Glomerular endothelial cell (primary cell): ENCODE measurements at places on chromosomes 3 and 15.

- DNase-seq: no peak
Observed at GRCh38 chr15:67822537-67823313, 2.6 kb upstream of the SKOR1 start.

DNA sequence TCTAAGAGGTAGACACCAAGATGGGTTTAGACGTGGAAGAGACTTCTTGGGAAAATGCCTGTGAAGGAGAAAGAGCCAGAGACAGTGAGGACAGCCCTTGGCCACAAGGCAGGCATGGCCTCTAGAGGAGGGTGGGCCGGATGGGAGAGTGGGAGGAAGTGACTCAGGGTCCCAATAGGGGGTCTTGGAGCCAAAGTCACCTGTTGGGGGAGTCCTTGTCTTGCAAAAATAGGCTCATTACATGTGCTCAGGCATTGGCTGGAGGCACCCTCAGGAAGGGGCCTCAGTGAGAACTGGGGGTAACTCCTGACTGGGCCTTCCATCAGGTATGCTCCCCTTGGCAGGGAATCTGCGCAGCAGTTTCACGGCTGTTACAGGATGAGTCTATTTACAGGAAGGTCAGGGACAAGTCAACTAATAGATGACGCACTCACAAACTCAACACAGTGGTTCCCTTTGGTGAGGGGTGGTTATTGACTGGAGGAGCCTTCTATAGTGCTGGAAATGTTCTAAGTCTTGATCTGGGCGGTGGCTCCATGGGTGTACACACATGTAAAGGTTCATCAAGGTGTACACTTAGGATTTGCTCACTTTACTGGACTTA is 259.6 kb downstream of the XXYLT1 start:
- no peak for DNase-seq

- no peak for DNase-seq
Observed at GRCh38 chr3:24687671-24688070, 193.0 kb upstream of the THRB start.

DNA sequence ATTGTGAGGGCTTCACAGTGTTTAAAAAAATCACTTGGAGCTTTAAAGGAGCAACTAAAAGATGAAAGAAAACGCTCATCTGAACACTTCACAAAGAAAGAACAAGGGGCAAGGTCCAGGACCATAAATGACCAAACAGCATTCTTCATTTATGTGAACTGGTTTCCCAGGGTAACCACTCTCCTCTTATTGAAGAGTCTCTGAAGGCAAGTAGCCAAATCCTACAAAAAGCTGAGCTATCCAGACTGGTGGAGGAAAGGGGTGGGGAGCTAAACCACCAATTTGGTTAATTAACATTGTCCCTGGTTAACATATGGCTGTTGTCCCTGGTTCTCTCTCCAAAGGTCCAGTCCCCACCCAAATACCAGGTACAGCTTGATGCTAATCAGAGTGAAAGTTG is 58.1 kb downstream of the OSBPL10 start:
- no peak for DNase-seq

DNA sequence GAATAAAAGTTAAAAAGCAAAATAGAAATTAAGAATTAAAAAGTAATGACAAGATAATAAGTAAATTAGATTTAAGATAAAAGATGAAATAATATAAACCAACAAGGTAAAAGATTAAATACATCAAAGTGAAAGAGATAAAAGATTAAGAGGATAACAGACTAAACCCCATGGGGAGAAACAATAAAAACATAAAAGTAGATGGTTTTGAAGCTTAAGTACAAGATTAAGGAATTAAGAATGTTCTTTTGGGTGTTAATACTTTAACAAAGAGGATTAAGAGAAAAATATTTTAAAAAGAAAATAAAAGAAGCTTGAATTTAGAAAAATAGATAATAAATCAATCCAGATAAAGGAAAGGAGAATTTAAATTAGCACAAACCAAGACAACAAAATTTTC is 85.4 kb downstream of the SQOR start:
- DNase-seq: no peak

- no peak for DNase-seq
Observed at GRCh38 chr15:62887113-62887570, 155.4 kb upstream of the TPM1 start.

DNA sequence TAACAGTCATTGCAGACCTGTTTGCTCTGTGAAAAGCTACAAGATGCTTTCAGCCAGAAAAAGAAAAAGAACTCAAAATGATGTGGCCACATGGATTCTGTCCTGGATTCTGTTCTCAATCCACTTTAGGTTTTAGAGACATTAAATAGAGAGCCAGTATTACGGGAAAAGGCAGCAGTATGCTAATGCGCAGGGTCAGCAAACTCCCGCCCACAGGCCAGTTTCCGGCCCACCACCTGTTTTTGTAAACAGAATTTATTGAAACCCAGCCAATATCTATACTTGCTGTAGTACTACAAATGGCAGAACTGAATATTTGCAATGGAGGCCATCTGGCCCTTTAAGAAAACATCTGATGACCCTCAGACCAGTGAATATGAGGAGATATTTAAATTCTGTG is 416.1 kb downstream of the ERC2 start:
- DNase-seq: no peak

GRCh38 chr3:47034868-47035489 is 55.5 kb downstream of the NBEAL2 start:
- DNase-seq: no peak

- no peak for DNase-seq
Observed at GRCh38 chr3:185221203-185221602, 32.6 kb downstream of the EHHADH start.

DNA sequence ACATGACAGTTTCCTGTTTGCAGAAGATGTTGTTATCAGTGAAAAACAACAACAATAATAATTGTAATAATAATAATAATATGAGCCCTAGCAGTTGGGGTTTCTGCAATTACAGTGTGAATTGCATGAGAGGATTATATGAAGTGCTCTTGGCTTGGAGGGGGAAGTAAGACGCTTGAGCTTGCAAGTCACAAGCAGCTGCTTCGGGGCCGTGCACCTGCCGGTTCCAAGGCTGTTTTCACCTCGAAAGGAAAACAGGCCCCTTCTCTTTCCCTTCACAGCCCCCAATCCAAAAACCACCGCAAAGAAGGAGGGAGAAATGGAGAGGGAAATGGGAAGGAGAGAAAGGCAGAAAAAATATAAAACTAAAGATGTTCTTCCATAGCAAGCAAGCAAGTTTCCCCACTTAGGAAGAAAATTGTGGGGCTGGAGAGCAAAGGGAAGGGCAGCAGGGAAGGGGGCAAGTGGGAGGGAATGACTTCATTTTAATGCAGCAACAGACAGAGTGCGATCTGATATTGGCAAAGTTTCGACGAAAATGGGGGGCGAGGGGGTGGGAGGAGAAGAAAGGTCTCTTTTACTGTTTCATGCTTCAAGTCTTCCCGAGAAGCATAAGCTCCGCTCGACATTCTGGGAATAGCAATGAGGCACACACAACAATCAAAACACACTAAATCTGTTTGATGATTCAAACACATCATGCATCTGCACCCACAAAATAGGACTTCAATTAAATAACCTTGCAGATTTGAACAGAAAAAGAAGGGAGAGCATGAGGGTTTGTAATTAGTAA is 284.2 kb upstream of the ATP11B start:
- no peak for DNase-seq

- no peak for DNase-seq
Observed at GRCh38 chr3:57797701-57798487, 41.8 kb downstream of the SLMAP start.

DNA sequence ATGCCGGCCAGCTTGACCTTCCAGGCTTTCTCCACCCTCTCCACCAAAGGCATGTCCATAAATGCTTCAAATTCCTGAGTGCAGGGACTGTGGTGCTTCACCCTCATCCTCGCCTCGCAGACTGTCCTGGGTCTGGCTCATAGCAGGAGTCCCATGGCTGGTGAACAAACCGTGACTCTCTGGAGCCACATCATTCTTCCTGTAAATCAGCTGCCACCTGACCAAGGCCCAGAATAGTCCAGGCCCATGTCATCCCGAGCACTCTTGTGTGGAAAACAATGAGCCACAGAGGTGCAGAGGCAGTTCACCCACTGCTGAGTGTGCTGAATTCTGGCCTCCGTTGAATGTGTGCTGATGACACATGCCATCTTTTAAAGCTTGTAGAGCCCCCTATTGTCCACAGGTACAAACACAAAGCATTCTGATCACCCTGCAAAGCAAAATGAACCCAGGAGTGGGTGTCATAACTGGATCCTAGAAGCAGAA is 68.6 kb downstream of the ABHD5 start:
- DNase-seq: no peak

DNA sequence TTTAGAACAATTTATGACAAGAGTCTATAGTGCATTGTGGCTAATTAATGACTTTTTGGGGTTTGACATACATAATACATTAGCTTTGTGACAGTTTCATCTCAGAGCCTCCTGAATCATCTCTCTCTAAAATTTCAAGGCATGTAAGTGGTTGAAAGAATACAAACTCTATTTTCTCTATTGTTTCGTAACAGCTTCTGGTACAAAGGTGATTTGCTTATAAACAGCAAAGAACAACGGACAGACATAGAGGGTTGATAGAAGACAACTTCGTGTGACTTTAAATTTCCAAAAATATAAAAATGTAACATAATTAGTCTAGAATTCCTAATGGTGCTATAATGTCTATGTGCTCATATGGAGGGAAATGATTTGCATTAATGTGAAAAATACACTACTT is 21.3 kb downstream of the CNTN3 start:
- DNase-seq: no peak

GRCh38 chr3:31232055-31233025 is 300.4 kb upstream of the STT3B start:
- no peak for DNase-seq

DNA sequence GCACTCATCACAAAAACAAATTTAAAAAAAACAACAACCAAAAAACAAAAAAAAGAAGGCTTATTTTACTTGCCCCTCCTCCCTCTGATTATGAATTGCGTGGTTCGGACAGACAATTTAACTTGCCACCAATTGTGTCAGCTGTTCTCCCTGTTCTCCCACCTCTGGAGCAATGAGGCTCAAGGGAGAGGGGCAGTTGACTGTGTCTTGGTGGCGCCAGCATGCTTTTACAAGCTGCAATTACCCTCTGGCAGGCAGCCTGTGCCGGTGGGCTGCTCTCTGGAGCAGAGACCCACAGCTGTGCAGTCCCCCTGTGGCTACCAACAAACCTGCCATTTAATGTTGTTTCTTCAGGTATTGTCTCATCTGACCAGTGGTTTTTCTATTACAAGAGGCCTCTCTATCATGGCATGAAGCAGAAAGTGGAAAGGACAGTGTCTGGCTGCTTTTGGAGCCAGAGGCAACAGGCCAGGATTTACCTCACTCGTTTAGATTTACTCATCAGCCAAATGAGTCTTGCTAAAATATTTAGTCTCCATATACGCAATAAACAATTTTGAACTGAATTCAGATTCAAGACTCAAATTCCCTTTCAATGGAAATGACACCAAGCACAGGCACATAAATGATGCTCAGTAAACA is 192.0 kb upstream of the TPRG1 start:
- no peak for DNase-seq

DNA sequence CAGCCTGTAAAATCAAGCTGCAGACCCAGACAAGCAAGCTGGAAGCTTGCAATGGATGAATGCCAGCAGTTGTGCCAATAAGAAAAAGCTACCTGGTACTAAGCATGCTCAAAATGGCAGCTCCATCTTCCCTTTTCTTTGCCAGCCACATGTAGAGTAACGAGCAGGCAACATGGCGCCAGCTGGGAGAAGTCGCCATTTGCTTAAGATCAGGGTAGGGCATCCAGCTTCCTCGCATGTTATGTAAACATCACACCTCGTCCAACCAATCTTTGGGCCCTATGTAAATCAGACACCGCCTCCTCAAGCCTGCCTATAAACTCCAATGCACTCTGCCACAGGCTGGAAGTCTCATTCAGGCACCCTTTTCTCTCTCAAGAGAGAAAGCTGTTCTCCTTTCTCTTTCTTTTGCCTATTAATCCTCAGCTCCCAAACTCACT is 973.9 kb downstream of the FHIT start:
- DNase-seq: no peak

DNA sequence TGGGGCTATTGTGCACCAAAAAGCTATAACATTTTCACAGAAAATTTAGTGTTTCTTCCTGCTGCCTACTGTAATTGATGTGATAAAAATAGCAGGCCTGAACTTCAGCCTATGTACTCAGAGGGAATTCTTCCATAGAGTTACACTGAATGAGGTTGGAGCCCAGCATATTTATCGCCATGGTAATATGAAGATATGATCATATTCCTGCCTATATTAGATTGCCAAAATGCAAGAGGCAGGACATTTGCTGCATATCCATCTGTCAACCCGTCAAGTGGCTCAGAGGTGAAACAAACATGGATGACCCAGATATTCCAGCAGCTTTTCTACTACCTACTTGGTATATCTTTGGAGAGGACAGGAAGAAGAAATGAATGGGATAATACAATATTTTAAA is 1150.6 kb downstream of the TBL1XR1 start:
- no peak for DNase-seq

DNA sequence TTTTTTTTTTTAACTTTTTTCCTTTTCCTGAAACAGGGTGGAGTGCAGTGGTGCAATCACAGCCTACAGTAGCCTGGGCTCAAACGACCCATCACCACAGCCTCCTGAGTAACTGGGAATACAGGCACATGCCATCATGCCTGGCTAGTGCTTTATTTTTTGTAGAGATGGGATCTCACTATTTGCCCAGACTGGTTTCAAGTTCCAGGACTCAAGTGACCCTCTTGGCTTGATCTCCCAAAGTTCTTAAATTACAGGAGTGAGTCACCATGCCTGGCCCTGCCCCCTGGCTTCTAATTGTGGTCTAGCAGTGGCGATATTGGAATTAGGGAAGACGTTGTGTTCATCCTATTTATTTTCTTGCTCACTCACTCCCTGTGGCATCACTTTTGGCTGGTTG is 1138.4 kb downstream of the SI start:
- DNase-seq: no peak

DNA sequence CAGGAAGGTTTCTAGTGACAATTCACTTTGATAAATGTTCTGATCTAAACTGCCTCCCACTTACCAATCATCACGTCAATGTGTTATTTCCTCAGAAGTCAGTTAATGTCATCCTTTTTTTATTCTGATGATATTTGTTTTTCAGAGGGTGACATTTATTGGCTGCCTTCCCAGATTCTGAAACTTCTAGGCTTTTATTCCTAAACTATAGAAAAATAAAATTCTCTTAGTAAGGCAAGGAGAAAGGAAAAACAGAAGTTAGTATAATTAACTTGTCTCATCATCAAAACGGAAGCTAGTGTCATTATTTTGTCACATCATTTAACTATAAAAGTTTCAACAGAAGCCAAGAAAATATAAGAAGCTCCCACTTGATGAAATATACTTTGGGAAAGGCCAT is 100.0 kb upstream of the C3orf80 start:
- peak; percentile 16 for DNase-seq

- DNase-seq: peak; percentile 85
Observed at GRCh38 chr3:66220602-66221377, at the start of gene SLC25A26. SLC25A26 (plus strand) TSS chr3:66221001; CDS start chr3:66221095, 94 bp downstream.
